Myocyte (in vitro differentiated cells): ENCODE measurements at places on chromosomes 11 and 22. TPM values are rescaled to one million over a fixed set of nuclear protein-coding genes. Genes with fewer than 3 reads are reported as not detected.

Gene GGTLC2
- not detected in 2 replicates for total RNA-seq

Gene SIK2
- 12.8 and 13.3 TPM in 2 replicates for total RNA-seq

Gene SYT12
- total RNA-seq: not detected in 2 replicates

- no peak for DNase-seq
Observed at GRCh38 chr11:44575962-44576361, 10.5 kb downstream of the CD82 start.

- no peak for DNase-seq
Observed at GRCh38 chr11:60570970-60571369, 55.8 kb downstream of the MS4A13 start.

GRCh38 chr11:124745835-124746620 is 6.0 kb downstream of the VSIG2 start:
- no peak for DNase-seq

GRCh38 chr11:130029137-130029536 is 26.5 kb upstream of the PRDM10 start:
- no peak for DNase-seq

GRCh38 chr11:121773076-121773475 is 320.3 kb upstream of the SORL1-AS1 start:
- no peak for DNase-seq
